ENCODE measurements at places on chromosomes 2 and 18. TPM values are rescaled to one million over a fixed set of nuclear protein-coding genes. Genes with fewer than 3 reads are reported as not detected.

CCDC74B gene
- total RNA-seq: 7.4 TPM

OSBPL1A gene
- total RNA-seq: 9.9 TPM

UPP2 gene
- not detected for total RNA-seq

TEX44 gene
- not detected for total RNA-seq
